GM20000 (cell line): ENCODE measurements at places on chromosomes 2 and 18.

DNA sequence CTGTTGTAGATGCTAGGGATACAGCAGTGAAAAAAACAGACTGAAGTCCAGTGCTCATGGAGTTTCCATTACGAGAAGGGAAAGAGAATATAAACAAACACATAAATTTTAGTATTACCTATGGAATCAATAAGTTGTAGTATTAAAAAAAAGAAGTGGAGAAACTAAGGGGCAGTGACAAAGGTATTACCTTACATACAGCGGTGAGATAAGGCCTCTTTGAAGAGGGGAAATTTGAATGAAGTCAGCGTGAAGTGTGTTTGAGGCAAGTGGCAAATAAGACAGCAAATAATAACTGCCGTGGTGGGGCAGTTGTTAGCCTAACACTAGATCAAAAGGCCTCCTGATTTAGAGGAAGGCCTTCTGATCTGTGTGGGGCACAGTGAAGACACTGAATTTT lies 57.9 kb downstream of the TLK1 start:
- DNase-seq, result no peak

GRCh38 chr2:234764372-234764771 lies 187.4 kb upstream of the SH3BP4 start:
- no peak for DNase-seq

DNA sequence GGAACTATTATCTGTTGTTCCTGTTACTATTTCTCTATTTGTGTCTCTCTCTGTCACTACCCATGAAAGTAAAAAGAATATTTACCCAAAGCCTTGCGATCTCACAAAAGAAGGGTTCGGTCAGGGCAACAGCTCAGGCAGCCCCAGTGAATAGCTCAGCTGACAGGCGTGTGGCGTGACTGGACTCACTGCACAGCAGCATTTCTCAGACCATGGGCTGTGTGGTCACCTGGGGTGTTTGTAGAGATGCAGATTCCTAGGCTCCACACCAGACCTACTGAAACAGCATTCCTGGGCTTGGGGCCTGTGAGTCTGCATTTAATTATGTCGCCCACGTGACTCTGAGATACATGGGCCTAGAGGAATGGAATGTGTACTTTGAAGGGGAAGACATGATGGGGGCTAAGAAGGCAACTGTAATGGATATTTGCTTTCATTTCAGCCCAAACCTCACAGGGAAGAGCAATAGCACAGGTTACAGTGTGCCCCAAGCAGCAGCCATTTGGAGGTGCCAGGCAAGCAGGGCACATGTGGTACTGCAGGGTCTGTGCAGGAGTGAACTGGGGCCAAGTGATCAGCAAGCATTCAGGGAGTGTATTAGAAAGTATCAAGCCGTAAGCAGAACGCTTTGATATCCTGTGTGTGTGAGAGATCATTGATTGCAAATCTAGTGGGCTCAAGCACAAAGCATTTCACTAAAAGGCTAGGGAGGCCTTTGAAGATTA lies 90.4 kb upstream of the RBMS1 start:
- DNase-seq, result no peak

GRCh38 chr2:238847841-238848690 lies at the start of gene TWIST2:
TSS of gene TWIST2 (plus strand) at chr2:238848085. CDS start at chr2:238848216, 131 bp downstream.
- peak; percentile 20 for DNase-seq

DNA sequence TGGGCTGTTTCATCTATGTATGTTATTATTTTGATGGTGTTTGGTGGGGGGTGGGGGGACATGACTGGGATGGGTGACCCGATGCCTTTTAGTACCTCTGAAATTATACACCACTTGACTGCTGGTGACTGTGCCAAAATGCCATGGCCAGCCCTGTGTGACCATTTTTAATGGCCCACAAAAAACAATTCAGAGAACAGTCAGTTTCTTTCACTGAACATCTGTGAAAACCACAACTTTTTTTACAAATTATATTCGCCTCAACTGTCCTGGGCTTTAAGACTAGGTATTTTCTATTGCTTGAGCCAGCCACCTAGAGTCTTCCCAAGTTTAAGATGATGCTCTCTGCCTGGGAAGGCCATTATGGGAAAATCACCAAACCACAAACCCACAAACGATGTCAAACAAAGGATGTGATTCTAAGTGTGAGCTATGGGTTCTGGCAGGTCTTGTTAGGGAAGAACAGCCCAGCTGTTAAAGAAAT lies 33.9 kb downstream of the FN1 start:
- DNase-seq, result no peak

- no peak for DNase-seq
Measured at GRCh38 chr2:44945676-44946371, 4.3 kb downstream of the SIX3 start.

DNA sequence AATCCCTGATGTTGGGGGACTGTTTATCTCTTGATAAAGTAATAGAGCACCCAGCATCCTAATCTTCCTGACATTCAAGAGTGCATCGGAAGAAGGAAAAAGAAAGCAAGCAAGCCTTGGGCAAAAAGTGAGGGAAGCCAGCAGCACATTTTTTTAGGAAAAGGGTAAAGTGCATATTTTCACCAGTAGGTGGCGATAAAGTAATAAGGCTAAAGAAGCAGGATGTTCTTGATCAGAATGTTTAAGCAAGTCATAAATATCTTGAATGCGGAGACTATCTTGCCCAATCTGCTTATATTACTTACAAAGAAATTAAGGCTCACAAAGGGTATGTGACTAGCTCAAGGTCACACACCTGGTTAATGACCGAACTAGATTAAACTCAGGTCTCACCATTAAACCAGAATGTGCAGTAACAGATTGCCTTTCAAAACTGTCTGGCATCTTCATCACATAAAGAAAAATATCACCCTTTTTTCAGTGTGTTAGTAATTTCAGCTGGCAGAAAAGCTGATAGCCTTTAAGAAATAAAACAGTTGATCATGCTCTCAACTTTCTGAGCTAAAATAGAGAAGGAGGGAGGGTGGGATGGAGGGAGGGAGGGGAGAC lies 83.8 kb downstream of the VIT start:
- DNase-seq, result peak; percentile 53

- no peak for DNase-seq
Measured at GRCh38 chr2:168278424-168278888, 31.1 kb upstream of the STK39 start.

- DNase-seq, result peak; percentile 4
Measured at GRCh38 chr2:58569475-58570185, 328.5 kb upstream of the FANCL start.

- no peak for DNase-seq
Measured at GRCh38 chr2:135791418-135792190, 45.4 kb downstream of the LCT start.

DNA sequence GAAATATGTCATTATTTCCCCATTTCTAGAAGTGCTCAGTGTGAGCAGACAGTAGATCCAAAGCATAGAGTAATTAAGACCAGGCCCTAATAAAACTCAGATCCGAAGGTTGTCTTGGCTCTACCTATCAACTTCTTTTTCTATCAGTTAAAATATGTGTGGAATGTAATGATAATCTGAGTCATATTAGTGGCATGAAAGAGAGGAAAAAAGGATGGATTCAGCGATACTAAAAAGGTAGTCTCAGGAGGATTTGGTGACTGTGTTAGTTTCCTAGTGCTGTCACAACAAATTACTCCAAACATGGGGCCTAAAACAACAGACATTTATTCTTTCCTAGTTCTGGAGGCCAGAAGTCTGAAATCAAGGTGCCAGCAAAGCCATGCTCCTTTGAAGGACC lies 103.7 kb upstream of the NABP1 start:
- DNase-seq, result no peak

DNA sequence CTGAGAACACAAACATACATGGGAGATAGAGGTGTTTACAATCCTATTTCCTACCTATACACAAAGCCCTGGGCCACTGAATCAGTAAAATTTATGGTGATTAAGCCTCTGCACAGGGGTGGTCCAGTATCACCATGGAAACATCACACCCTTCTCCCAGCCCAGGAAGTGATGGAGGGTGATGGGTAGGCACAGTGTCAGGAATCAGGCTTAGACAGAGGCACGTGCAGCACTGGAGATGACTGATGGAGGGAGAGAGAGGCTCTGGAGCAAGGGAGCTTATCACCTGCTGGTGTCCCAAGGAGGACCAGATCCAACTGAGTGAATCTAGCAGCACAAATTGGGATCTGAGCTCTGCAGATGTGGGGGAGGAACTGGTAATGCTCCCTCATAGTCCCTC lies 117.2 kb downstream of the RPIA start:
- no peak for DNase-seq

DNA sequence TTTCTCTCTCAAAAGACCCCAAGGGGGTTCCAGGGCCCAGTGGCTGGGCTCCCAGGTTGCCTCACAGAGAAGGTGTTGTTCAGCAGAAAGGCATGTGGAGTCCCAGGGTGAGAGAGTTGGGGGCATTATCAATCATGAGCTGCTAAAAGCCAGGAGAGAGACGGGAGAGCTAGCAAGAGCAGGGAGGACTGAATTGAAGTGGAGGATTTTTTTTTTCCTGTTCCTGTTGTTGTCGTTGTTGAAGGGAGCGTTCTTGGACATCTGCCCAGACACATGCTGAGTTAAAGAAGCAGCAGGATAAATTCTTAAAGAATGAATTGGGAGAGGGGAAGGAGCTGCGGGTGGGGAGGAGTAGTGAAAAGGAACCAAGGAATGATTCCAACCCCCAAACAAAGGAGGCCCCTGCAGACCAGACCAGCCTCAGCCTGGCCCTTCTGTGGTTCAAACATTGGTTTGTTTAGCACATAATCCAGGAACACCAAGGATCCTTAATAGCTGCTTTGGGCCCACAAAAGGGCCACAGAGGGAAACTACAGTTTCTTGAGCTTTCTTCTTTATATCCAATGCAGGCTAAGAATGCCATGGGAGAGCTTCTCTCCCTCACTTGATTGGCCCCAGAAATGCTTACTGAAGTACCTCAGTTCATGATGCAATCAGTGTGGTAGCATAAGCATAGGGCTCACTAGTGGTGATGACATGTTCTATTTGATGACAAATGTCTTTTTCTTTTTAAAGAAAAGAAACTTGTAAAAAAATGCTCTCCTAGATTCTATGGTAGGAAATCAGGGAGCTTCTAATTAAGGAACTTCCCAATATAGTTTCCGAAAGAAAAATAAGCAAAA lies 146.0 kb downstream of the SETBP1 start:
- no peak for DNase-seq

- DNase-seq, result no peak
Measured at GRCh38 chr2:229378386-229378785, 107.3 kb upstream of the PID1 start.

GRCh38 chr18:42045346-42045745 lies 90.3 kb downstream of the PIK3C3 start:
- no peak for DNase-seq

DNA sequence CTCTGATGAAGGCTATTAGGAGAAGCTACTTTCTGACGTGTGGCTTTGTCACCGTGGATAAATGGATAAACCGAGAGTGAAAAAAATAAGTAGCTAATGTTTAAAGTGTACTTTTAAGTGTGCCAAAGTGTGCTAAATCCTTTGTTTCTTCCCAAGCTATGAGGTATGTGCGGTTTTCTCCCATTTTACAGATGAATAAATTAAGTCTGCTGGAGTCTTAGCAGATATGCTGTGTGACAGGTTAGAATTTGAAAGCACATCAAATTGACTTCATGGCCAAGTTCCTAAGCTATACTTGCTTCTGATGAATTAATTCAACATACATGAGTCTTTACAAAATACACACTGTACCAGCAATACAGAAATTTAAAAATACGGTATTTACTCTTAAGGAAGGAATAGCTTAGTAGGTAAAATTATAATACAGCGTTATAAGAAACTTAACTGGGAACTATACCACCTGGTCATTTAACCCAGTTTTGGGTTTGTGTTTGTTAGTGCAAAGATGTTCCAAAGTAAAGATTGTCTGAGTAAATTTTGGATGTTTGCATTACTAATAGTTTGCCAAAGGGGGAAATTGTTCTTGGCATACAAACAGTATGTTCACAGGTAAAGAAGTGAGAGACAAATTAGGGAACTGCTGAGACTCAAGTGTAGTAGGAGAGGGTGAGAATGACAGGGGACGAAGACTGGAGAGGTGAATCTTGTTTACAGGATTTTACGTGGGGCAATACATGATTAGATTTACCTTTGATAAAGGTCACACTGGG lies 1.4 kb downstream of the AGPS start:
- DNase-seq, result no peak

GRCh38 chr2:88077080-88077479 lies 9.5 kb downstream of the SMYD1 start:
- DNase-seq, result no peak

DNA sequence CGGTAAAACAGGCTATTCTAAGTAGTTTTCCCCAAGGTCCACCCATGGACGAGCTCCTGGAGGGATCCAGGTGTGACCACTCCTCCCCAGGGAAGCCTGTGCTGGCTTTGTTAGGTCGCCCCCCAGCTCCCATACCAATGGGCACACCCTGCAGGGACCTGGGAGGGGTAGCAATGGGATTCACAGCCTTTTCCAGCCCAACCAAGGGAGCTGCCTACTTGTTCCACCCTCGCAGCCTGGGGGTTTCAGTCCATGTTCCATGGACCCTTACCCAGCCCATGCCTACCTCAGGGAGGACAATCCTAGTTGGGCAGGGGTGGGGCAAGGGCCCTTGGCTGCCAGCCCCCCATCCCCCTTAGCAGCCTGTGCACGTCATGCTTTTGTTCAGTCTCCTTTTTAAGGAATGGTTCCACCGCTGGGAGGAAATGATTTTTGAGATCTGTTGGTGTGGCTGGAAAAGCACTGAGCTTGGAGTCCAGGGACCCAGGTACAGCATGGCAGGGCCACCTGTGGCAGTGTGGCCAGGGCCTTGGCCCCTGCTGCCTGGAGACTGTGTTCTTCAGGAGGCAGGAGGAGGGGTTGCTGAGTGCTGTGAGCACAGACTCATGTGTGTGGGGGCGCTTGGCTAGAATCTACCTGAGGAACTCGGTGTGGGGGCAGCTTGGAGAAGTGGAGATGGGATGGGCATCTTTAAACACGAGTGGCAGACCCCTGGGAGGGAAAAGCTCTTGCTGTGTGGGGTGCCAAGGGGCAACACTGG lies 166.8 kb downstream of the TWIST2 start:
- DNase-seq, result no peak

GRCh38 chr2:42567806-42568400 lies 529 bp upstream of the MTA3 start:
- DNase-seq, result peak; percentile 78

GRCh38 chr18:5376986-5377385 lies 81.5 kb upstream of the ZBTB14 start:
- no peak for DNase-seq

DNA sequence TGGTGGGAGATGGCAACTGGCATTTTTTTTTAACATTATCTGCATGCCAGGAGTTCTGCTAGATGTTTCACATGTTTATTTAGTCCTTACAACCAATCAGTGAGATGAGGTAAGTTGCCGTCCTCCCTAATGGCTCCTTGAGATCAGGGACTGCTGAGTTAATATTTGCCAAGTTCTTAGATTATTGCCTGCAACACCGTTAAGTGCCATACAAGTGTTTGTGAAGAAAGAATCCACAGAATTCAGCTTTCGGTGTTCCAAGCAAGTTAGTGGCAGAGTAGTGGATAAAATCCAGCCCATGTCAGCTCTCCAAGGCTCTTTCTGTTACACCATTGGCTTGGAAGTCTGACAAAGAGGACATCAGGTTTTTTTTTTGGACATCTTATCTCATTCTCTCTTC lies 95.9 kb downstream of the C1QL2 start:
- DNase-seq, result no peak

- no peak for DNase-seq
Measured at GRCh38 chr2:6639929-6640620, 225.6 kb downstream of the CMPK2 start.
